CD4-positive, alpha-beta T cell treated with Interleukin-10 for 1 hour (primary cell): ENCODE measurements at places on chromosomes 3 and 15.
A peak's percentile ranks its signal among the peaks of the same experiment; 100 is the strongest.

DNA sequence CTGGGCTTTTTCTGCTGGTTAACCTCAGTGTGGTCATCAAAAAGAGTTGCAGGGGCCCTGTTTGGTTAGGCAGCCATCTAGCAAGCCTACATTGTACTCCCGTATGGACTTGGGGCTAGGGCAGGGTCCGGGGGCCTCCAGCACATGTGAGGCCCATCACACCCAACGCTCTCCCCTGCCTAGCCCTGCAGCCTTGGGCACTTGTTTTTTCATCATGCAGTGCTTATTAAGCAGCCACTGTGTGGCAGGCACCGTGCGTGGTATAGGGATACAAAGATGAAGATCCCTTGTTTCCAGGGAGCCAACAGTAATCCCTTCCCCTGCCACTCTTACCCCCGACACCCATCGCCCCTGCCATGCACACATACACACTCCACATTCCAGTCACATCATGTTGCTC, 14.2 kb downstream of the MRAS start:
- DNase-seq, result no peak

DNA sequence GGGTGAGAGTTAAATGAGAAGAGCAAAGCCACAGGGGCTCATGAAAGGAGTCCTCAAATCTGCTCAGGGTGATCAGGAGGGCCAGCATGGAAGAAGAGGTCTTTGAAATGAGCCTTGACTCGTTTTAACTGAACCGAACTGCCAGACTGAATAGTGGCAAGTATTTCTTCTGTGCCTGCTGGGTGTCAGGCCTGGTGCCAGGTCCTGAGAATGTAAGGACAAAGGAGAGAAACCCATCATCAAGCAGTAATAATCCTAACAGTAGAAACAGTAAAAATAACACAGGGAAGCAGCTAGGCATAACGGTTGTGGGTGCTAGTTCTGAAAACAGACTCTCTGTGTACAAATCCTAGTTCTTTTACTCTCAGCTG, 40.4 kb upstream of the SMAD3 start:
- DNase-seq, result no peak

- DNase-seq, result no peak
Measured at GRCh38 chr3:126111566-126112475, 27.9 kb upstream of the SLC41A3 start.

DNA sequence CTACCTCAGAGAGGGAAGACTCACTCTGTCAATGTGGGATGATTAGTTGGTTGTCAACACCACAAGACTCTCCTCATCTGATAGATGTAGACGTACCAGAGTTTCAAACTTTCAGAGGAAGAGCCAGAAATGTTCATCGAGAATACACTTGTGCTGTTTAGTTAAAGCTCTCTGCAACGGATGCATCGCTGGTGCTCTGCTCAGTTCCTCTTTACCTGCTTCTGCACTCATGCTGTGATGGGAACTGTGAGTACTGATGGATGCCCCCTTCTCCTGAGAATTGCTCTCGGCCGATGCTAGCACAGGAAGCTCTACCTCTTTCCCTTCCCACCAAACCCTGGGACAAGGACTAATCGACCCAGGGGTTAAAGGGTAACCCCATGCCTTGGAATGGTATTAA, 51.8 kb upstream of the CCDC54 start:
- DNase-seq, result no peak

- DNase-seq, result no peak
Measured at GRCh38 chr3:147758771-147759170, 349.6 kb downstream of the ZIC1 start.

- no peak for DNase-seq
Measured at GRCh38 chr3:149462581-149463011, 11.9 kb upstream of the TM4SF4 start.

DNA sequence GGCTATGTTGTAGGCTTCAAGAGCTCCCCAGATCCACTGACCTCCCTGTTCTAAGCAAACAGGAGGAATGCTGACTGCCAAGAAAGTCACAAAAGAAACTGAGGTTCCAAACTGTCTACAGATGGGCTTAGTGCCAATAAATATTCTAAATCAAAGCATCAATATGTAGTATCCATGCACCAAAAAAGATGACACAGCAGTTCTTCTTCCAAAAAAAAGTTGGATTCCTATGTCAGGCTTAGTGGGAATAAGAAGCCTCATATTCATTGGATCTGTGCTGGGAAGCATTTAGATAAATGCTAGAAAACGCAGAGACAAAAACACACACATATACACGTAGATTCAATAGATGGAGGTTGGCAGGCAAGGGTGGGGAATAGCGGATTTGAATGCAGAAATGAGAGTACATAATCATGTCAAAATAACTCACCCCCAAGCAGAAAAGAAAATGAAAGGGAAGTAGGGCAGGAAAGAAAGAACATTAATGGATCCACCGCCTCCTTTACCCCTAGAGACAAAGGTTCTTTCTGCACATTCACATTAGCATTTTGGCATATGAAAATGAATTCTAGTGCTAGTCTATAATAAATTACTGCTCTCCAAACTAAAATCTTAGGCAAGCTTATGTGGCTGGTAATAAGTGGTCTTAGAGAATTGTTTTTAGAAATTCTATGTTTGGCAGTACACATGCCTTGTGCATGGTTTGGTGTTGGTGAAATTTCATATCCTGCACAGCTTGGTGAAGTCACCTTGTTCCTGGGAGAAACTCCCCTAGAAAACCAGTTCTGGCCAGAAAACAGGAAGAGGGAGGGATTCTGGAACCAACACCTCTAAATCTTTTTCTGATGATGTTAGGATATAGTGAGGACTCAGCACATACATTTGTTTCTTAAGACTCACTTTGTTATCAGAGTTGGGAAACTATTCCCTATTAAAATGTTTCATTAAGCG, 283.4 kb downstream of the LSAMP start:
- DNase-seq, result no peak

DNA sequence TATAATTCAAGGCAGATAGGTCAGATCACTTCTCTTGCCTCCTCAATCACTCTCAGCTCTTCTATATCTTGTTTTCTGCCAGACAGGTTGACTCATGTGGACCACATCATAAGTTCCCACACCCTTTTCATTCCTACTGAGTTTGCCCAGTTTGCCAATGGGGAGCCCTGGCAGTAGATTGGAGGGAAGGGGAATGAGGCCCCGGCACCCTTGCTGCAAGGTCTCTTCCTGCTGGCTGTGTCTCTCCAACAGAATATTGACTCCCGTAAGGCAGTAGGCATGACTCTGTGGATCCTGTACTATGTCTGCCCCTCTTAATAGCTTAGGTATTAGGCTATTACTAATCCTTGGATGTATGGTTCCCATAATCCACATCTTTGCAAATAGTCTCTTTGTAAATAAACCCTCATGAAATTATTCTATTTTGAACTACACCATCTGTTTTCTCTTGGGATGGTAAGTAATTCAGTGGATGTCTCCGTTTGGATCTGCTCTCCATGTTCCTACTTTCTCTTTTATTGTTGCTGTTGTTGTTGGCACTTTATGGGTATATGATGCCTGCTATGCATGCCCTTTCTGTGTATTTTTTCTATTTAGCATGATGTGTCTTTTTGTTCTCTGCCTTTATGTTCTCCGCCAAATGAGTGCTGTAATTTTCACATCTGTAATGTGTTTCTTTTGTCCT, 65.5 kb upstream of the DCBLD2 start:
- no peak for DNase-seq

GRCh38 chr3:124639406-124640237, 90.6 kb upstream of the UMPS start:
- DNase-seq, result peak; percentile 20

DNA sequence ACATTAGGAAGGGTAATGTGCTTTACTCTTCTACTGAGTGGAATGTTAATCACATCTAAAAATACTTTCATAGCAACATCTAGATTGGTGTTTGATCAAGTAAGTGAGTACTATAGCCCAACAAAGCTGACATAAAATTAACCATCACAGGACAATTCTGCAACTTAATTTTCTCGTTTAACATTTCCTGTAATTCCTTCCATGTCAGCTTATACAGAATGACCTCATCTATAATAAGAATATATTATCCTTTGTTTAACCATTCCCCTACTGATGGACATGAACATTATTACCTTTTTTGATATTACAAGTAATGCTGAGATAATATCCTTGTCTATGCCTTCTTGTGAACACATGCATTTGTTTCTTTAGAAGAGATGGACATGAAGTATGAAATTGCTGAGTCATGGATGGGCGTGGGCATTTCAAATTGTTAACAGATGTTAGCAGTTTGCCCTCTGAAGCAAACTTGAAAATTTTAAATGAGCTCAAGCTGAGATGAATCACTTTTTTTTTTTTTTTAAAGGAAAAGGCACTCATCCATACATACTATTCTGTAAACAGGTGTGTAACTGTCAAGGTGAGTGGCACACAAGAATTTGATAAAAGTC, 85.1 kb downstream of the OXNAD1 start:
- no peak for DNase-seq

GRCh38 chr3:170910542-170910941, 2.1 kb upstream of the EIF5A2 start:
- no peak for DNase-seq

DNA sequence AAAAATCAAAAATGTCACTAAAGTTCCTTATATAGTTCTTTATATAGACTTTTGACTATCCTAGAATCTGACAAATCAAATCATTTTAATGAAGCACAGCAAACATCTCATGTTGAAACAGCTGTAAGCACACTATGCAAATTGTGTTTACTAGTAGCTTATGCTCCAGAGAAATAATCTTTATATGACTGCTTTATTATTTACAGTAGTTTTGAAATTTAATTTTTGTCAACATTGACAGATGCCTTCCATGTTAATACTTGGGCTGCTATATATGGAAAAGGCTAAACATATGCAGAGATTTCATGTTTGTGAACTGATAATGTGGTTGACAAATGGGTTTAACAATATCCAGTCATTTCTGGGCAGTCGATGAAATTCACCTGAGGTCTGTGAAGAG, 616.8 kb downstream of the TAFA4 start:
- no peak for DNase-seq

GRCh38 chr3:168475704-168476103, 380.0 kb upstream of the GOLIM4 start:
- DNase-seq, result no peak

- no peak for DNase-seq
Measured at GRCh38 chr3:43949594-43949993, 258.9 kb downstream of the ABHD5 start.

DNA sequence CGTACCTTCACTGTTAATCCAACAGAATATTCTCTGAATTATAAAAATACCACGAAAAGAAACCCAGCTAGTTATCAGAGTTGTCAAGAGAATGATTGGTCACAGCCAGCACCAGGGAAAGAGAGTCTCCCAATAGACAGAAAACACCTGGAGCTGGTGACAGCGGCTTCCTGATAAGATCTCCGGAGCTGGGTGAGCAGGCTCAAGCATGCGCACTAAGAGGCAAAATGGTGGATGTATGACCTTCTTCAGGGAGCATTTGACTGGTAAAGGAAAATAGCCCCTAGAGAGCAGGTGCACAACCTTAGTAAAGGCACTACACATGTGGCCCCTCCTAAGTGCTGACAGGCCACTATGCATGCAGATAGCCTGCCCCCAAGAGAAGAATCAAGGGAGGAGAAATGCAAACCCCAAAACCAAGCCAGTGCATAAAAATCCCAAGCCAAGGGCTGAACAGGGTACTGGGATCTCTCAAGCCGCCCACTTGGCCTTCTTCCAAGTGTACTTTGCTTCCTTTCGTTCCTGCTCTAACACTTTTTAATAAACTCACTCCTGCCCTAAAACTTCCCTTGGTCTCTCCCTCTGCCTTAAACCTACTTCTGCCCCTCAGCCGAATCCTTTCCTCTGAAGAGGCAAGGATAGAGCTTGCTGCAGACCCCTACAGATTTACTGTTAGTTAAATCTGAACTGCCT, 93.2 kb downstream of the UACA start:
- DNase-seq, result no peak

- DNase-seq, result peak; percentile 20
Measured at GRCh38 chr3:51384055-51384725, 901 bp upstream of the MANF start.

DNA sequence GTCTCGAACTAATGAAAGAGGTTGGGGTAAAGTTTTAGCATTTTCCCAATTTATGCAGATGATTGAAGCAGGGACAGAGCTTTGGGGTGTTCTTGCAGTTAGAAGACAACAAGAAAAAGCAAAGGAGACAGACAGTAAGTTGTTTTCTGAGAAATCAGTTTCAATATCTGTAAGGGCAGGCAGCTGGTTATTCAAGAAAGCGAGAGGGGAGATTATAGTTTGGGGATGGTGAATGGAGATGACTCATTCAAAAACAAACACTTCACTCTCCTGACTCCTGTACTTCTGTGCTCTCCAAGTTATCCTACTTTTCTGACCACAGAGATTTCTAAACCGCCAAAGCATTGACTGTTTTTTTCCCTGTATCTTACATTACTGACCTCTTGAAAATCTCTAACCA, 352.0 kb downstream of the GAP43 start:
- no peak for DNase-seq

GRCh38 chr3:27354161-27354560, 15.0 kb downstream of the NEK10 start:
- DNase-seq, result no peak

DNA sequence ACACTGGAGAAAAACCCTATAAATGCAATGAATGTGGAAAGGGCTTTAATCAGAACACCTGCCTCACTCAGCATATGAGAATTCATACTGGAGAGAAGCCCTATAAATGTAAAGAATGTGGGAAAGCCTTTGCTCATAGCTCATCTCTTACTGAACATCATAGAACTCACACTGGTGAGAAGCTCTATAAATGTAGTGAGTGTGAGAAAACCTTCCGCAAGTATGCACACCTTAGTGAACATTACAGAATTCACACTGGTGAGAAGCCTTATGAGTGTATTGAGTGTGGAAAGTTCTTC, 7.4 kb upstream of the ZNF501 start:
- DNase-seq, result no peak

DNA sequence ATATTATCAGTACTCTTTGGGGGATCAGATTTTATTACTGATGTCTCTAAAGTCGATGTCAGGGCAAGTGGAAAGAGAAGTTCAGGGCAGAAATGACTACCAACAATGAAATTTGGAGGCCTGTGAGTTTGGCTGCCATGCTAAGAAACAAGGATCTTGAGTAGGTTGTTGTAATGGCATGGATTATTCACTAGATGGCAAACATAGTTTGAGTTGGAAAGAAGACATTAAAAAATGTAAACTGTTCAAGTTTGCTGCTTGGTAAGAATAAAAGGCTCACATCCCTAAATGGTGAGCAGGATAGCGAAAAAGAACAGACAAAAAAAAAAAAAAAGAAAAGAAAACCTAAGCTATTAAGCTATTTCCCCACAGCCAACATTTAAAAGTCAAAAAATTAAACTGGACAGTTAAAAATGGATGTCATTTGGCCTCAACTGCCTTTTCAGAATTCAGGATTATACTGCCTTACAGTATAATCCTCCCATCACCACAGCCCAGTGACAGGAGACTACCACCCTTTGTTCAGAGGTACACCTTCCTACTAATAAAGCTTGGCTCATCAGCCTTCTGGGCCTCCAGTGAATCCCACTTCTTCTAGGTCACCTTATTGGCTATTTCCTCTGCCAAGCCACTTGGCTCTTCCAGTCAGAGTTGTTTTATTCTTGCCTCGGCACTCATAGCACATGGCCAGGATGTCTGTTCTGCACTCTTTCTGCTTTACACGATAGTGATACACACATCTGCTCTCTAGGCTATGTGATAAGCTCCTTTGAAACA, 163.7 kb downstream of the PLD1 start:
- DNase-seq, result peak; percentile 14

GRCh38 chr3:71447197-71447596, 136.3 kb downstream of the FOXP1 start:
- DNase-seq, result no peak
